ENCODE measurements at places on chromosomes 12 and 14.

DNA sequence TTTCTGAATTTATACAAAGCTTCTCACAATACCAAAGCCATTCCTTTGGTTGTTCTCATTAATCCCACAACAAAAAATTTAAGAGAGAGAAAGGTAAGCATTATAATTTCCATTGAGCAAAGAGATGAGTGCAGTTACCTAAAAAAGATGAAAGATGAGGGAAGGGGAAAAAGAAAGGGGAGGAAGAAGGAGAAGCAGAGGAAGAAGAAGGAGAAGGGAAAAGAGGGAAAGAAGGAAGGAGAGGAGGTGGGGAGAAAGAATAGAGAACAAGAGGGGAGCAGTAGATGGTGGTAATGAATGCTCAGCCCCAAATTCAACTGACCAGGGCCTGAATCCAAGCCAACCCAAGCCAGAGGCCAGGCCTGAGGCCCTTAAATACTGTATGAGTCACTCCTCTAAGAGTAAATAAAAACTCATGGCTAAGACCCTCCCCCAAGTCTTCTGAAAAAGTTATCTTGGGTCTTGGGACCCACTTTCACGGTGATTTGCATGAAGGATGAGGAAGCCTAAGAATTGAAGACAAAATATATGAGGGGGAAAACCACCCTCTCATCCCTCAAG is 144.6 kb downstream of the ITPR2 start:
- DNase-seq: no peak

- DNase-seq: peak; percentile 73
These were observed 453.9 kb downstream of the AACS start for GRCh38 chr12:125519026-125519651.

GRCh38 chr14:68929623-68930307 is 49.3 kb downstream of the ACTN1 start:
- DNase-seq: no peak

GRCh38 chr12:6231359-6232268 is 31.4 kb downstream of the CD9 start:
- DNase-seq: no peak

GRCh38 chr14:95185033-95185766 is 27.9 kb upstream of the DICER1 start:
- DNase-seq: no peak

- no peak for DNase-seq
These were observed 42.7 kb upstream of the NID2 start for GRCh38 chr14:52111583-52111982.

DNA sequence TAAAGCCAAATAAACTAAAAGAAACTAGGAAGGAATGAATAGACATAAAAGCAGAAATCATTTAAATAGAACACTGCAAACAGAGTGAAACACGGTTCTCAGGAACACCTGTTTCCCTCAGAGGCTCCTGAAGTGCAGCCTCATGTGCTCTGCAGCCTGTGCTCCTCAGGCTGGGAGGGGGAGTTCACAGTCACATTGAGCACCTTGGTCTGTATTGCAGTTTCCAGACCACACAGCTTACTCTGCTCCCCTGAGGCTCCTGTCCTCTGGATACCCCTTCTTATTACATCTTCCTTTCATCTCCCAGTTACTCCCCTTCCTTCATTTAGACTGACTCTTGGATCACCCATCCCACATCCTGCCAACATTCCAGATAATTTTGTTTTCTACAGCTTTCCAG is 49.7 kb upstream of the DCD start:
- no peak for DNase-seq

GRCh38 chr12:103794309-103795213 is 46.5 kb downstream of the NT5DC3 start:
- DNase-seq: no peak

- DNase-seq: no peak
These were observed 19.4 kb downstream of the SLC25A21 start for GRCh38 chr14:37153005-37153404.

GRCh38 chr14:49858383-49858782 is 5.8 kb upstream of the NEMF start:
- no peak for DNase-seq

GRCh38 chr12:57063991-57064685 is 14.2 kb upstream of the MYO1A start:
- DNase-seq: no peak

DNA sequence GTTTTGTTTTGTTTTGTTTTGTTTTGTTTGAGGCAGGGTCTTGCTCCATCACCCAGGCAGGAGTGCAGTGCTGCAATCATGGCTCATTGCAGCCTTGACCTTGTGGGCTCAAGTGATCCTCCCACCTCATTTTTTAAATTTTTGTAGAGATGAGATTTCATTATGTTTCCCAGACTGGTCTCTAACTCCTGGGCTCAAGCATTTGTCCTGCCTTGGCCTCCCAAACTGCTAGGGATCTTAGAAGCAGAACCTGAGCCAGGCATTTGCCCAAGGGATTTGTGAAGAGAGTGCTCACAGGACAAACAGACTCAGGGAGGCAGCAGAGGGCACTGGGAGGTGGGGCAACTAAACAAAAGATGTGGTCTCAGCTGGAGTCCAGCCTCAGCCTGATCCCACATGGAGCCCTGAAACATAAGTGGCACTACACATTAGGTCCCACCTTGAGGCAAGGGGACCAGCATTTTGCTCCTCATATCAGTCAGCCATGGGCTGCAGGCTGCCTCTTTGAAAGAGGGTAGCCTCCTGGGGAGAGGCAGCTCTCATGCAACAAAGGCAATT is 86.2 kb upstream of the CMKLR1 start:
- no peak for DNase-seq

DNA sequence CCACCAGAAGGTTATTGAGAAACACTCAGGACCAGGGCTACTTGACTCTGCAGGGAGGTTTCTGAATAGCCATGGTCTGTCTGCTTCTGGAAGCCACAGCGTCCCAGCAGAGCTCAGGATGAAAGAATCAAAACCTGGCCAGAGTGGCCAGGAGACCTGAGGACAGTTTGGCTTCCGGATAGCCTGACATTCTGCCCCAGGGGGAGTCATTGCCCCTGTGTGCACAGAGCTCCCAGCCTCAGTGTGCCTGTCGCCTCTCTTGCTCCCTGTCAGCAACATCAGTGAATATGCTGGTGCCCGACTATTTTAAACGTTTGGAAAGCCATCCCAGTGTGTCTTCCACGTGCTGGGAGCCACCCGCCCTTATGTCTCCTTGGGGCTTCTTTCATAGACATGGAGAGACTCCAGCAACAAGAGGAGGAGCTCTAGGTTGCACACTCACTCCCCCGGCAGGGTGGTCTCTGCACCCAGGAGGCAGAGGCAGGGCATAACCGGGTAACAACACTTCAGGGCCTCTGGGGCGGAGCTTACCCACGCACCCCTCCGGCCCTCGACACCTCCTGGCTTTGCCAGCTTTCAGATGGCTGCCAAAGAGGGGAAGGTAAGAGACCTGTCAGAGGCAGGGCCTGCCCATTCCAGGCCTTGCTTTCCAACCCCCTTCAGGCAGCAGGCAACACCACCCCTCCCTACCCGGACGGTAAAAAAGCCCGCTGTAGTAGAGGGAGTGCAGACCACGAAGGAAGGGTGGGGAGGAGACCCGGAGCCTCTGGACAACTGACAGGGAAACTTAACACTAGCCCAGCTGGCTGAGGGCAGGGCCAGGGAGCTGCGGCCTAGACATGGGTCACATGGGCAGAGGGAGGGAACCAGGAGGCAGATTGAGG is 19.0 kb upstream of the SLC6A12 start:
- no peak for DNase-seq

DNA sequence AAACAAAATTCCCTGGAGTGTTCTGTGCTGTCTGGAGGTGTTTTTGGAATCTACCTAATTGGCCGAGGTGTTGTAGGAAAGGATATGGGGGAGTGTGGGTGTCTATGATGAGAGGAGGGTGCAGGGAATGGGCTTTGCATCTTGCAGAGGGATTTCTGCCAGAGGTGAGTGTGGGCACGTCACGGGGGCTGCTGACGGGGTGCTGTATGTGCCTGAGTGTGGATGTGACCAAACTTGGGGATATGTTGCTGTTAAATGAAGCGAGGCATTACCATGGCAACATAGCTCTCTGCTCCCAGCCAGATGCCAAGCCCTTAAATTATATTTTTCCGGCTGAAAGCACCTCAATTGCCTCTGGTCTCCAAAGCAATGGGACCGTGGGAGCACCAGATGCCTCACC is 44.3 kb upstream of the SPTLC2 start:
- peak; percentile 68 for DNase-seq

DNA sequence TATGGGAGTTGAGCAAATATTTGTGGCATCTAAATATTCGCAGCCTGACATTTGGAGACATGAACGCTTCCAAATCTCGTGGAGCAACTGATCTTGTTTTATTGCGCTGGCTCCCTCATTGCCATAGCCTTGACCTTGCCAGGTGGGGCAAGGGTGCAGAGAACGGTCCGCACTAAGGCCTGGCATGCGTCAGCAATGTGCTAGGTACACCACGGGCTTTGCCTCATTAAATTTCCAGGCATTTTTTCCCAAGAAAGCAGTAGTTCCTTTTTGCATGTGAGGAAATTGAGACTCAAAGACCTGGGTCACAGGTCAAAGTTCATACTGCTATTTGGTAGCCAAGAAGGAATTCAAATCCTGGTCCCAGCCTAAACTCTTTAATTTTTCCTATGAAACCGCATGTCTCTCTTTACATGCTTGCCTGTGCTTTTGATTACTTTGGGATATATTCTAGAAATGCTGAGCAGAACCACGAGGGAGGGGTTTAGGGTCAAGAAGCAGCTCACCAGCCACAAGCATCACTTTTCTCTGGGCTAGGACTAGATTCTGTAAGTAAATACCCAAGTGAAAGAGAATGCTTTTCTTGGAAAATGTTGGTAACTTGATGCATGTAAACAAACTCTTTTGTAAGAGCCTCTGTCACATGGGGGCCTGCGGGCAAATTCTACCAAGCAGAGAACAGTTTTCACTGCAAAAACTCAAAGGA is 891.6 kb downstream of the VRK1 start:
- no peak for DNase-seq

- DNase-seq: no peak
These were observed 305.8 kb downstream of the RGS6 start for GRCh38 chr14:72237722-72238666.

- no peak for DNase-seq
These were observed 137.2 kb downstream of the PDZRN4 start for GRCh38 chr12:41325336-41325735.

DNA sequence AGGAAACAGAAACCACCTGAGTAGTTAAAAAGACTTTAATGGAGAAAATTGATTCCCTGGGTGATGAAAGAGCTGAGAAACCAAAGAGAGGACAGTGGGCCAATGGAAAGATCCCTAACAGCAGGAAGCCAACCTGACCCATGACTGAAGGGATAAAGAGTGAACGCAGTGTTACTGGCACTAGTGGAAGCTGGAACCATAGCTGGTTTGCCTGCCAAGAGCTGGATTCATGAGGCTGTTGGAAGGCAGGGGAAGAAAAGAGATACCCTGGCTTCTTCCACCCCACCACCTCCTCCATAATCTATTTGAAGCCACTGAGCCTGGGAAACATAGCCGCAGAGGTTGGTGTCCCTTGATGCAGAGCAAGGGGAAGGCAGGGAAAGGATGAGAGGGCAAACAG is 125.5 kb upstream of the PRKD1 start:
- no peak for DNase-seq

- peak; percentile 95 for DNase-seq
These were observed 111.4 kb downstream of the DACT1 start for GRCh38 chr14:58749066-58749669.

DNA sequence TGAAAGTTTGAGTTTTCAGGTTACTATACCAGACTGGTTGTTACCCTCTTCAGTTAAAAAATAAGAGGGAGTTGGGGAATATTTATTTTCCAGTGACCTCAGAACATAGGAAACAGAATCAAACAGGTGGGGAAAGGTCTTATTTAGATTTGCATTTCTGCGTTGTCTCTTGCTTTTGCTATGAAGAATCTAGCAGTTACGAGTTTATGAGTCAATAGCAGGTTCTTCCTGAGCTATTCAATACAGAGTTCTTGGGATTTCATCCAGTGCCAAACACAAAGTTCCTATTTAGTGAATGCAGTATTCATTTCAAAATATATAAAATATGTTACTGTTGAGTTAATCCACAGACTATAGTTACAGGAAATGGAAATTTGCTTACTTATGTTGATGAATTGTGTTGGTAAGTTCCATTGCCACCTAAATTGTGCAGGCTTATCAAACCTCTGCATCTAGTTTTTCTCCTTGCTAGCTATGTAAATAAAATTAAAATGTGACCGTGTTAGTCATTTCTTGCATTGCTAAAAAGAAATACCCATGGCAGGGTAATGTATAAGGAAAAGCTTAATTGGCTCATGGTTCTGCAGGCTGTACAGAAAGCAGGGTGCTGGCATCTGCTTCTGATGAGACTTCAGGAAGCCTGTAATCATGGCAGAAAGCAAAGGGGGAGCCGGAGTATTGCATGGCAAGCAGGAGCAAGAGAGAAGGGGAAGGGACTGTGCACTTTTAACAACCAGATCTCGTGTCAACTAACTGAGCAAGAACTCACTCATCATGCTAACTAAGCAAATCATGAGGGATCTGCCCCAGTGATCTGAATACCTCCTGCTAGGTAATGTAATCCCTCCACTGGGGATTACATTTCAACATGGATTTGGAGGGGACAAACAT is 110.2 kb downstream of the KTN1 start:
- no peak for DNase-seq

DNA sequence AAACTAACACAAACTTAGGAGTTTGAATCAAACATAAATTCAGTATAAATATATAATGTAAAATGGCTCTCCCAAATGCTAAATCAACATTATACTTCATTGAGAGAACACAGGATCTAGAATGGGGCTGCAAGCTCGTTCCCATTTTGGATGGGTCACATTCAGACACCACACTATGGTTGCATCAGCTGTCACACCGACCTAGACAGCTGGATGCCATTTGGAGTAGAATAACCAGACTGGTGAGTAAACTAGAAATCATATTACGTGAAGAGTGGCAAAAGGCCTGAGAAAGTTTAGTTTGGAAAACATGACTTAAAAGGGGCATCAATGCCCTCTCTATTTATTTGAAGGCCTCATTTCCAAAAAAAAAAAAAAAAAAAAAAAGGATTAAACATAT is 430.4 kb downstream of the NPAS3 start:
- DNase-seq: no peak
